ENCODE measurements at places on chromosomes 4 and X.

- no peak for DNase-seq
These were observed 285.9 kb downstream of the ARHGAP10 start for GRCh38 chr4:148017801-148018200.

DNA sequence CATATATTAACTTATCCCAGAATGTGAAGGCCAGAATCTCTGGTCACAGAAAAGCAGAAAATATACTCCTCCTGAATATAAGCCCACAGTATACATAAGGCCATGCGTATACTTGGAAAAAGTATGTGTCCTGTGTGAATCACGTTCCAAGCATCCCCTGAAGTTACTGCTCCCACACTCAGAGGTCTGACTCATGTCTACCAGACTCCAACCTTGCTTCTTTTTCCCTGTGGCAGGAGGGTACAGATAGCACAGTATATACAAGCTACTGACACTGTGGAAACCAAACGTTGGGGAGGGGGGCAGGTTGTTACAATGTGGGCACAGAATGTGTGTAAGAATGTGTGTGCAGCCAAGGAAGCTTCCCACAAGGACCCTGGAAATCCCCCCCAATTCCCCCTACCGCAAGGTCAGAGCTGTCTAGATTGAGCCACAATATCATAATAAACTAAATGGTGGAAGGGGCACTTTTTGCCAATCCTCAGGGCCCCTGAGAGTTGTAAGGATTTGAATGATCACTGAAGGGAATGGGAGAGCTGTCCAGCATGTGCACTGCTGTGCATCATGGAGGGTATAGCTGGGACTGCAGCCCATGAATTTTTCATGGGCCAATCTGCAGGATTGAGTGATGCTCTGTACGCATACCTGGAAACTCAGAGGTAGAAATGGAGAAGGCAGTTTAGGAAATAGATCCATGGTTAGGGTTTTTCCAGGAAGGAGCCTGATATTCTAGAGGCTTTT, 7.4 kb upstream of the RELL1 start:
- no peak for DNase-seq

- peak; percentile 77 for DNase-seq
These were observed 50.4 kb upstream of the CCDC160 start for GRCh38 chrX:134186362-134187121.

- DNase-seq: no peak
These were observed 43.6 kb downstream of the DRD5 start for GRCh38 chr4:9825049-9825448.

DNA sequence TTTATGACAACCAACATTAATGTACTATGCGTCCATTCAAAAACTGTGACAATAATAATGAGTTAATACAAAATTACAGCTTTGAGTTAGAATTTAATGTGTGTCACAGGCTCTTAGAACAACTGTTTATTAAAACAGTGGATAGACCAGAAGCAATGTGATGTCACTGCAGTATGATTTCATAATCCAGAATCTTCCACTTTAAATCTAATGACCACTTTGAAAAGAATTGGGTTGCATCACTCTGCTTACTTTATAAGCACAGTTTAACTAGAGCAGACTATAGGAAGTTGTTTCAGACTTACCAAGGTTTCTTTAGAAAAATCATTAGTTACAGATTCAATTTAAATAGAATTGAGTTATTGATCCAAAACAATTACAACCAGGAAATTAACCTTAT, 758.5 kb downstream of the KCTD8 start:
- no peak for DNase-seq

GRCh38 chr4:145618932-145619638, at the start of gene MMAA:
Gene MMAA (plus strand): TSS chr4:145619385. CDS start chr4:145639140, 19,755 bp downstream.
- DNase-seq: peak; percentile 92

All from central memory CD4-positive, alpha-beta T cell (primary cell).